Activated naive CD8-positive, alpha-beta T cell treated with anti-CD3 and anti-CD28 coated beads, Interleukin-2, amount 10 ng/mL, durations not matched to agents 7 days and 5 days (primary cell): ENCODE measurements at places on chromosomes 12 and 14. TPM values are rescaled to one million over a fixed set of nuclear protein-coding genes. Genes with fewer than 3 reads are reported as not detected.

The KRT2 gene
- total RNA-seq = not detected

DNA sequence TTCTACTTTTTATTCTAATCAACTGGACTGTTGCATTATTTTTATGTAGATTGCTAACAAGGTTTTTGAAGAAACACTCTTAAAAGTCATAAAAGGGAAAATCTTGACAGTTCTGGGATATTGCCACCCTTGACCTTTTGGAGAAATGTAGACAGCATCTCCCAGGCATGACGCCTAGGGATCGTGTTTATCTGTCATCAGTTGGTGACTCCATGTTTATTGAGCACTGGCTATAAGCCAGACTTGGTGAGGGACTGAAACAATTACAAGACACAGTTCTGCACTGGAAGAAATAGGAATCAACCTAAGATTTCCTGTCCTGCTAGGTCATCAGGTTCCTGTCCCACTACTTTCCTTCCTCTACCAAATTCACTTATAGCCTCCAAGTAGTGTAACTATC lies 34.5 kb downstream of the HMGA2 start:
- no peak for DNase-seq
- H3K27me3 ChIP-seq = peaks cover 8% of the 10 kb centered on the region
- H3K4me1 ChIP-seq = no peaks in the 10 kb centered on the region
- H3K4me3 ChIP-seq = no peak overlapping the region

GRCh38 chr12:83150465-83151189 lies 463.9 kb downstream of the TMTC2 start:
- no peak overlapping the region for H3K4me3 ChIP-seq
- H3K4me1 ChIP-seq = no peaks in the 10 kb centered on the region
- H3K27ac ChIP-seq = no peak overlapping the region
- H3K27me3 ChIP-seq = peaks cover 5% of the 10 kb centered on the region
- H3K36me3 ChIP-seq = no peaks in the 10 kb centered on the region

DNA sequence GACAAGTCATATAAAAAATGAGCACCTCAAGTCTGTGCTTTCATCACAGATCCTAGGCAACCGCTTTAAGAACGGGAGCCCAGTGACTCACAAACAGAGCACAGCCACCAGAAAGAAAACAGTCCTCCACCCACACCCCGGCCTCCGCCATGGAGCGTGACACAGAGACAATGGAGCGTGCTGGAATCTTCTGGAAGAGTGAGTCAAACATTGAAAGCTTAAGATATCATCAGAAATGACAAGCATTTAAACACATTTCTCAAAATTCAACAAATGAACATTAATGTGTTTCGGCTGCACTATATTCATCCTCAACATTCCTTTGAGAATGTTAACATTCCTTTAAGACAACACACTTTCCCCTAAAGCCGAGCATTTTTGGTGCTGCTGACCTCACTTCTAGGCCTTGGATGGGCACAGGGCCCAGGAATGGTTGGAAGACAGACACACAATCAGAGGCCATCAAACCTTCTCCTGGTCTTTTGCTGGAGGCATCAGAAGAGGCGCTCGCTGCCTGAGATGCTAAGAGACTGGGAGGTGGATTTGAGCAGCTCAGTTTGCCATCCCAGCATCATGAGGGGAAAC lies 23.6 kb upstream of the TMEM132D start:
- no peaks in the 10 kb centered on the region for H3K27me3 ChIP-seq
- no peaks in the 10 kb centered on the region for H3K36me3 ChIP-seq
- H3K27ac ChIP-seq = no peak overlapping the region
- no peak overlapping the region for H3K4me3 ChIP-seq
- DNase-seq = no peak
- no peaks in the 10 kb centered on the region for H3K4me1 ChIP-seq

DNA sequence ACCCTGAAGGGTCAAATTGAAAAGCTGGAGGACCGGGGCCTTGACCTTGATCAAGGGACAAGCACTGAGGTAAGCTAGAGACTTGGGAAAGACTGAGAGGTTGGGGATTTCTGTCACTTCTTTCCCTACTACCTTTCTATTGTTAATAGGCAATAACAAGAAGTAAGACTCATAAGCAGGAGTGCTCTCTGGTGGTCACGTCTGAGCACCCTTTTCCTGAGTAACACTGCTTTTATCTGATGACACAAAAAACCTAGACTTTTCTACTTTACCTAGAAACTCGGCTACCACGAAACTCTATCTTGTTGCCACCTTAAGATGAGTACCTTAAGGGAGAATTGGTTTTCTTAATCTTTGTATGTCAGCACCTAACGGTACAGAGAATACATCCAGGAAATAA lies 35.5 kb upstream of the PPFIBP1 start:
- peaks cover 6% of the 10 kb centered on the region for H3K4me1 ChIP-seq
- peaks cover 6% of the 10 kb centered on the region for H3K27me3 ChIP-seq
- H3K4me3 ChIP-seq = no peak overlapping the region
- no peak overlapping the region for H3K27ac ChIP-seq

The CYP27B1 gene
- total RNA-seq = 2.6 TPM

The CYP46A1 gene
- total RNA-seq = 0.33 TPM

The CD4 gene
- total RNA-seq = 3.0 TPM

DNA sequence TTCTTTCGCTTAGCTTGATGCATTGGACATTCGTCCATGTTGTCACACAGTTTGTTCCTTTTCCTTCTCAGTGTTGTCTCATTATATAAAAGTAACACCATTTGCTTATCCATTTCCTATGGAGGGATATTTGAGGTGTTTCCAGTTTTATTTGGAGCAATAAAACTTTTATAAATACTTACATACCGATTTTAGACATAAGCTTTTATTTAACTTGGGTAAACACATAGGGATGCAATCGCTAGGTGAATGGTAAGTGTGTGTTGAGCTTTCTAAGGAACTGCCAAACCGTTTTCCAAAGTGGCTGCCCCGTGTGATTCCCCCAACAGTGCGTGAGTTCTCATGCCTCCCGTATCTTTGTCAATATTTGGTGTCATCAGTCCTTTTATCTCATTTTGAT lies 95.2 kb upstream of the DYNC1H1 start:
- H3K4me3 ChIP-seq = no peak overlapping the region
- H3K27ac ChIP-seq = no peak overlapping the region
- H3K27me3 ChIP-seq = no peaks in the 10 kb centered on the region
- DNase-seq = no peak

The SLC2A14 gene
- 0.11 TPM for total RNA-seq

- H3K27me3 ChIP-seq = peaks cover 2% of the 10 kb centered on the region
- H3K4me3 ChIP-seq = no peak overlapping the region
- no peak for DNase-seq
- H3K4me1 ChIP-seq = no peaks in the 10 kb centered on the region
- H3K36me3 ChIP-seq = no peaks in the 10 kb centered on the region
Measured at GRCh38 chr12:19288603-19289244, 150.6 kb upstream of the AEBP2 start.

The LRRC10 gene
- not detected for total RNA-seq

DNA sequence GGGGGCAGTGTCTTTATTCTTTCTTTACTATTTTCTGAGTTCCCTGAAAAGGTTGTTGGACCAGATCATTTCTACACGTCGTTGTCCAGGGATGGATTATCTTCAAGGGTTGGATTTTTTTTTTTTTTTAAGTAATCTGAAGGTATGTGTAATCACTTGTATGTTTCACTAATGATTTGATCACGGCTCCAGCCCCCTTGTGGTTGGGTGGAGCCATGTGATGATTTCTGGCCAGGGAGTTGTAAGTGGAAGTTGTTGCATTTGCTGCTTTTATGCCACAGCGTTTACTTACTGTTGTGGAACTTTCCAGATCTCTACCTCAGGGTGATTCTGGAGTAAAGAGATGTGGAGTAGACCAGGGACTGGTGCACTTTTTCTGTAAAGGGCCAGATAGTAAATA lies 390.3 kb downstream of the AACS start:
- peaks cover 2% of the 10 kb centered on the region for H3K27me3 ChIP-seq
- H3K4me3 ChIP-seq = no peak overlapping the region
- H3K27ac ChIP-seq = no peak overlapping the region
- DNase-seq = no peak

- H3K4me3 ChIP-seq = no peak overlapping the region
- DNase-seq = no peak
Measured at GRCh38 chr14:84767434-84767833, 762.5 kb upstream of the FLRT2 start.

The GPRC5A gene
- not detected for total RNA-seq

DNA sequence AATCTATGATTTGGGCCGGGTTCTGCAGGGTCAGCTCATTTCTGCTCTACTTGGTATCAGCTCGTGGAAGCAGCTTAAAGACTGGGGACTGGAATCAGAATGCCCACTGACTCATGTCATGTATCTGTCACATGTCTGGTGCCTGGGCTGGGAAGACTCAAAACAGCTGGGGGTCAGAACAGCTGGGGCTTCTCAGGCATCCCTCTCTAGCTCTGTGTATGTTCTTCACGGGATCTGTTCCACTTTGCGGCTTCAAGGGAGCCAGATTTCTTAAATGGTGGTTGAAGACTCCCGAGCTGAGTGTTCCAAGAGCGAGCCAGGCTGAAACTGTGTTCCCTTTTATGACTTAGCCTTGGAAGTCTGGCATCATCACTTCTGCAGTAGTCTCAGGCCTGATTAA lies 11.9 kb downstream of the AEBP2 start:
- peaks cover 32% of the 10 kb centered on the region for H3K36me3 ChIP-seq
- H3K4me3 ChIP-seq = no peak overlapping the region
- no peak overlapping the region for H3K27ac ChIP-seq
- no peaks in the 10 kb centered on the region for H3K27me3 ChIP-seq
- no peak for DNase-seq
